ENCODE measurements at places on chromosomes 11 and 22.
A peak's percentile ranks its signal among the peaks of the same experiment; 100 is the strongest.

- no peak for DNase-seq
Observed at GRCh38 chr11:46050003-46050461, 71.2 kb downstream of the PHF21A start.

- no peak for DNase-seq
Observed at GRCh38 chr22:32206774-32207758, 2.2 kb upstream of the RFPL2 start.

DNA sequence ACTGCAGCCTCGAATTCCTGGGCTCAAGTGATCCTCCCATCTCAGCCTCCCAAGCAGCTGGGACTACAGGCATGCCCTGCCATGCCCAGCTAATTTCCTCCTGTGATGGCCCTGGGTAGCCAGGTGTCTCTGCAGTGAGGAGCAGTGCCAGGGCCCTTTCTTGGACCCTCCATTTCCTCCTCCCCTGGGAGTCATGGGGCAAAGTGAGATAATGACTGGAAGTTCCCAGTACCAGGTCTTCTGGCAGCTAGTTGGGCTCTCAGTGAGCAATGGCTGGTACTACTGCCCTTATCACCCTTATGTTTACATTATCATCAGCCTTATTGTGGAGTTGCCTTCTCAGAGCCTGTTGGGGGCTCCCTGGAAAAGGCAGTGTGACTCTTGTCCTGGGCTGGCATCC is 17.6 kb downstream of the DAGLA start:
- no peak for DNase-seq

- DNase-seq: no peak
Observed at GRCh38 chr11:35038211-35038928, 100.6 kb upstream of the CD44 start.

- no peak for DNase-seq
Observed at GRCh38 chr11:117375960-117376359, 48.3 kb downstream of the CEP164 start.

DNA sequence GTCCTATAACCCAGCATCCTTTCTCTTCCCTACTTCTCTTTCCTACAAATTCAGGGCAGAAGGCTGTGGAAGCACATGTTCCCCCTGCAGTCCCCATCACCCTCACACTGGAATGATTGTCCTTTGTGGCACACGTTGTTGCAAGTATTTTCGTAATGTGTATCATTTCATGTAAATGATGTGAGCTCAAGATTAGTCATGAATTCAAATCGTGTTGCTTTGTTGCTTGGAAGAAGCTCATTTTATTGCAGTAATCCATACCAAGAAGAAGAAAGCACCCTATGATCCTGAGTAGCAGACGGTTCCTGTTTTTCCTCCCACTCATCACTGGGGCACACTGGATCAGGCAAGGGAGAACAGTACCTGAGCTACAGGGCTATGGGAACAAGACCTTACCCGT is 173.4 kb downstream of the NCAM1 start:
- DNase-seq: no peak

- DNase-seq: peak; percentile 29
Observed at GRCh38 chr11:124762105-124762623, at the start of gene ESAM. TSS of gene ESAM (minus strand) at chr11:124762290. CDS start at chr11:124762154, 136 bp downstream.

DNA sequence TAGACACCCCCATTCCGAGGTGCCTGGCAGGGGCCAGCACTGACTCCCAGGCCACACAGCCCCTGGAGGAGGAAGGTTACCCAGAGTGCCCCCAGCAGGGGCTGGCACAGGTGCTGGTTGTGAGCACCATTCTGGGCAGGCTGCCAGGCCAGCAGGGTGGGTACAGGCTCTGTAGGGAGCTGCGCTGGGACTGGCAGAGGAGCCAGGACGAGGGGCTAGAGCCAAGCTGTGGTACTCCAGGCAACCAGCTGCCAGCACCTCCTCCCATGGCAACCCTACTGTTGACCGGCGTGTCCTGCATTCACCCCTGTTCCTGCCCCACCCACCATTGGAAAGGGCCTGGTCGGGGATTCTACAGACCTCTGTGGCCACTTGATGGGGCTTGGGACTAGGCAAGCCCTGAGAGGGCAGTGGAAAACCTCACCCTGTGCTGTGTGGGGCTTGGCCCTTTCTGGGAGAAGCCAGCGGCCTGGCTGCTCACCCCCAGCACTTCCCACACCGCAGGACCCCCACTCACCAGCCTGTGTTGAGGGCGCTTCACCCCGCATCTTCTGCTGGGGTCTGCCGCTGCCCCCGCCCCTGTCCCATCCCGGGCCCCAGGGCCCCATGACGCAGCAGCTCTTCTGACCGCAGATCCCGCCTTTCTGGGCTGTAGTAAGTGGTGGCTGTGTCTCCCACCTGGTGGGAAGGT is 1.9 kb downstream of the CLDN5 start:
- DNase-seq: no peak
